ENCODE measurements at places on chromosomes 11 and 22.

DNA sequence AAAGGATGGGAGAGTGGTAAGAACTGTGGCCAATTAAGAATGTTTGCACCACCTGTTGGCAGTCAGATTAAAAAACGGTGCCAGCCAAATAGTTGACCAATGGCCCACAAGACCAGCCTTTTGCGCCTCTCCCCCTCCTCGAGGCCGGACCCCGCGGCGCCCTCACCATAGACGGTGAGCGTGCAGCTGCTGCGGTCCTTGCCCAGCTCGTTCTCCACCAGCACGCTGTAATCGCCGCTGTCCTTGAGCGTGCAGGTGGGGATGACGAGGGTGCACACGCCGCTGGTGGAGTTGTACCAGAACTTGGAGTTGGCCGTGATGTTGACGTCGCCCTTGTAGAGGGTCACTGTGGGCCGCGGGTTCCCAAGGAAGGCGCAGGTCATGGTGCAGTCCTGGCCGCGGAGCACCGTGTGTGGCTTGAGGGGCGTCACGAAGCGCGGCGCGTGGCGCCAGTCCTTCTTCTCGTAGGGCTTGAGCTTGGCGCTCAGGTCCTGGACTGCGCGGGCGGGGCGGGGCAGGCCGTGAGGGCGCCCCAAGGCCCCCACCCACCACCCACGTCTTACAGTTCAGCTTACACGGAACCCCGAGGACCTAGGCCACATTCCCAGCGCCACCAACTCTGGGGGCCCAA lies 7.2 kb downstream of the TMEM86A start:
- no peak for DNase-seq

DNA sequence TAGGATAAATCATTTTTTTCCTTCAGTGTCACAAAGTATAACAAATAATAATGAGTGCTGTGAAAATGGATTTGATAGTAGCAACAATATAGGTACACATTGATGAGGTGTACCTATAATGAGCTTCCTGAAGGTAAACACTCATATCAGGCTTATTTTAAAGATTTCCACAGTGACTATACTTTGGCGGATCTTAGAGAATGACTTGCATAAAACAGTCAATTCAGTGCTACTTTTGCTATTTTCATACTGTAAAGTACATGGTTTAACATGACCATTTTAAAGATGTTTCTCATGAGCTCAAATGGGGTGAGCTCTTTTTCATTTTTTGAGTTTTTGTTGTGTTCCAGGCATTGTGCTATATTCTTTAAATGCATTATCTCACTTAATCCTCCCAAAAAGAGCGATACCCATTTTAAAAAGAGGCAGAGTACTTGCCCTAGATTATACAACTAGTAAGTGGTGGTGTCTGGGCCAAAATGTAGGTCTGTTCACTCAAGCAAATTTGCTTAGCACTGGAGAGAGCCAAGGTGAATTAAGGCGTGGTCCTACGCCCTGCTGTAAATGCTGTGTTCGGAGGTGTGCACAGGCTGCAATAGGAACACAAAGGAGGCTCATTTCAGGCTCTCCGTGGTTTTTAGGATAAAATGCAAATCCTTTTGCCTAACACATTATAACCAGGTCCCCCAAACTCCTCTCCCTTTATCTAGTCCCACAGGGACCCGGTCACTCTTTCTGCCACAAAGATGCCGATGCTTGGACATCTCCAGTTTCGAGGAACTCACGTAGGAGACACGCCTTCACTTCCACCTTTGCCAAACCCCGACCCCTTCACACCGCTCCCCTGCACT lies 617 bp upstream of the ALKBH3 start:
- no peak for DNase-seq

DNA sequence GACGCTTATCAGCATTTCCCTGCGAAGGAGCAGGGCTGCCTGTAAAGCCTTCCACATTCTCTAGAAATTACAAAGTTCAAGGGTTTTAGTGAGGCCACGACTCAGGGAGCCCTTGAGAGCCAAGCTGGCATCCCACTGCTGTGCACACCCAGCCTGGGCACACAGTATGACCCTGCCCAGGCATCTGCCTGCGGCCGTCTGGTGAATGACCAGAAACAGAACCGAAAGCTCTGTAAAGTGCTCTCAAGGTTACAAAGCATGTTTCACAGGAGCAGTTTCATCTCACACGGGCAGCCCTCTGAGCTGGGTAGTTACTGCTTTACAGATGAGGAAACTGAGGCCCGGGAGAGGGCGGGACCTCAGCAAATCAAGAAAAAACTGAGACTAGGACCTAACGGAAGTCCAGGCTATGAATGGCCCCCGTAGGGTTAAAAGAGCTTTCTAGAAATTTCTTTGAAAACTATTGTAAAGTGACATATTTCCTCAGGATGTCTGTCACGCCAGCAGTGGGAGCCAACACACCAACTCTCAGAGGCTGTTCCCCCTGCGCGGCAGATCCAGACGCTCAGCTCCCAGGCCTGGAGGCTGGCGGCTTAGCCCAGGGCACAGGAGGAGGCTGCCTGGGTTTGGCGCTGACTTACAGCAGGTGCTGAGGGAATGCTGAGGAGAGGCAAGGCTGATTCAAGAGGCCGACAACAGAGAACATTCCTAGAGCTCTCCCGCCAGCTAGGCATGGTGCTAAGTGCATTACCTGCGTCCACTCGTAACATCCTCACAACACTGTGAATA lies 7.7 kb upstream of the TCF20 start:
- no peak for DNase-seq

GRCh38 chr11:118914178-118914918 lies 11.4 kb downstream of the BCL9L start:
- DNase-seq: no peak

DNA sequence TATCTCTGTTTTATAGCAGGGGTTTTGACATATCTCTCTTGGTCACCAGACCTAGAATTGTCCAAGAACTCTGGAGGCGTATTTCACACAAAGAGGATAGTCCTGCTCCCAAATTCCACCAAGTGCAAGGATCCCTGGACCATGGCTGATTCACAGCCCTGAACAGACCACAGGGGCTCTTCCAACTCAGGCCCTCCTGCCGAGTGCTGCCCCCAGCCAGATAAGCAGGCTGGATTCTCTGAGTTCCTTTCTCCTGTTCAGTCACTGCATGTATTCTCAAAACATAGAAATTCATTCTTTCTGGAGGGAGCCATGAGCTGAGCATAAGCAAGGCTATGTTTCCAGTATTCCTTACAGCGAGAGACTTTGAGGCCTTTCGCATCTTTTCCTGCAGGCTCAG lies 13.4 kb upstream of the PLEKHB1 start:
- DNase-seq: no peak

DNA sequence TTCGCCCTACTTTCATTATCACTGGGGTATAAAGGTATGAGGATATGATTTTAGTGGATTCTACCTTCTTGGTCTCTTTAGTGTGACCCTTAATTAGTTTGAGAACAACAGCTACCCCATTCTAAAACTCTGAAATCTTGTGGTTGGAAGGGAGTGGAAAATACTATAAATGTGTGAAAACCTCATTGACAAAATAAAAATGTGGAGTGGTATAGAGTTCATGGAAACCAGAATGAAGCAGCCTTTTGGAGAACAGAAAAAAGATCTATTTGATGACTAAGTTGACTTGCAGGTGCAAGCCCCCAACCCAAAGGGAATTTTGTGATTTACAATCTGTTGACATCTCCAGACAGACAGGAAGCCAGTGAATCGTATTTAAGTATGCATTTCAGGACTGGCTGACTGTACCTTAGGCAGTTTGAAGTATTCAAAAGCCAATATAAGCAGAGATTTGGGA lies 75.8 kb downstream of the GAS2 start:
- no peak for DNase-seq

GRCh38 chr22:30080805-30081204 lies 541 bp downstream of the HORMAD2 start:
- no peak for DNase-seq

GRCh38 chr11:120137611-120138521 lies at the start of gene TRIM29:
TSS of gene TRIM29 (minus strand) at chr11:120138113. CDS start at chr11:120138031, 82 bp downstream.
- no peak for DNase-seq

DNA sequence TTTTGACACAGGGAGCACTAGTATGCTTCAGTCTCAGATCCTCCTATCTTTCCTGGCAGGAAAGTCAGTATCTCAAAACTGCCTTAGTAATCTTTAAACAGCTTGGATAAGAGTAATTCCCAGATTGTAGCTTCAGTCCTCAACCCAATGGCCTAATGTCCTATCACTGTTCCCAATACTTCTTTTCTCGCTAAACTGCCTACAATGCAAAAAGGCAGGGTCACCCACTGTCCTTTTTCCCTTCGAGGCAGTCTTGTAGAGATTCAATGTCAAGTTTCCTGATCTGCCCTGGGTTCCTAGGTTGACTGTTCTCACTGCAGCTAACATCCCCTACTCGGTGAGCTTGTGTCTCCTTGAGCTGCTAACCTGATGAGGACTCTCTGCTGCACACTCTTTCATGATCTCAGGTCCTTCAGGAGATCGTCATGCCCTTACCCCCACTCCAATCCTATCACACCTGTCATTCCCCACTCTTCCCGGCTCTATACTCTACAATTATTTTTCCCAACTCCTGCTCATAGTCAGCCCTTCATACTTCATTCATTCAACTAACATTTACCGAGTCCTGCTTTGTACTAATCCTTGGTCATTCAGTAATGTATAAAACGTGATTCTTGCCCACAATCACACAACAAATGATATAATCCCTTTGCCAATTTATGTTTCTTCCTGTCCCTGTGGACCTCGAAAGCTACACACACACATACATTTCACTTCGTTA lies 904 bp downstream of the C2CD3 start:
- DNase-seq: no peak

GRCh38 chr22:30313527-30314363 lies 13.0 kb downstream of the TBC1D10A start:
- no peak for DNase-seq

DNA sequence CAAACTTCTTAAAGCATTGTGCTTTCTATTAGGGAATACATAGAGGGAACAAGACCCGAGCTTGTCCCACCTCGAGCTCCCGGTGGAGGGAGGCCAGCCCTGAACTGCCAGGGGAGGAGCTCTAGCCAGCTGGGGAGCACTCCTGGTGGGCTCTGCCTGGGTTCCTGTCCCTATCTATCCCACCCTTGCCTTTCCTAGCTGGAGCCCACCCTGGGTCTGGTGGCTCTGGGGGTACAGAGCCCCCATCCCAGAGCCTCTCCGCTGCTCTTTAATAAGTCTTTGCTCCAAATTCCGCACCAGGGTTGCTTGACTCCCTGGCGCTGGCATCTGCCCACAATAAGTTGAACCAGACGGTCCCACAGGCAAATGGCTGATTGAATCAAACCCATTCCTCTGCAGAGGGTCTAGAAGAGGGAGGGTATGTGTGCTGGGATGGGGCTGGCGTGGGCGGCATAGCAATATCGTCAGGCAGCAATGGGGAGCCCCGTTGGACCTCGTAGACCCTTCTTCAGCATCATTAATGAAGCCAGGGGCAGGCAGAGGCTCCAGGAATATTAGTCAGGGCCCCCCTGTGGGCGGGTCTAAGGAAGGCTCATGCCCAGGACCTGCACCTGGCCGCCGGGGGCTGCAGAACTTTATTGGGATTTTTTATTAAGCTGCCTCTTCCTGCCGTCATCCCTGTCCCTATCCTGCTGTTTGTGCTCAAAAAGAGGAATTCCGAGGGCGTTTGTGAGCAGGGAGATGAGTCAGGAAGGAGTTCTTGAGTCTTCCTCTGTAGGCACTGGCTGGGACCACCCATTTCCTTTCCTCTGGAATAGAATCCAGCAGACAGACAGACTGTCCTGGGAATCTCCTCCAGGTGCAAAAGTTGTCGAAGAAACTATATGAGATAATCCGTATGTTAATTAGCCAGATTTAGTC lies 38.5 kb upstream of the RIC3 start:
- DNase-seq: no peak

DNA sequence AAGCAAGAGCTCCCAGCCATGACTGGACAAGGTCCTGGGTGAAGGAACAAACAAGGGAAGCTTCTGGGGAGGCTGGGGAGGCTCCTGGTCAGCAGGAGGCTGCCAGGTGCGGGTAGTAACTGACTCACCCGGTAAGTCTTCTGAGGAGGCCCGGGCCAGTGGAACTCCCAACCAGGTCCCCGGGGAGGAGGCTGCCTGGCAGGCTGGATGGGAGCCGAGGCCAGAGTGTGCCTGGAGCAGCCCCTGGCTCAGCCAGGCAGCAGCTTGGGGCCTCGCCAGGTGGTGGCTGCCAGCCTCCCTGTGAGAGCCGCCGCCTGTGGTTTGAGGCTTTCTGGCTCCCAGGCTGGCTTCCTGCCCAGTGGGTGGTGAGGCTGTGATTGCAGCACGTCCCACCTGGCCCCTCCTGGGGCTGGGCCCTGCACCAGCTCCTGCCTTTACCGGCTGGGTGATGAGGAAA lies 46.2 kb downstream of the IGF2 start:
- DNase-seq: no peak

GRCh38 chr11:111006227-111006626 lies 239.3 kb upstream of the POU2AF2 start:
- DNase-seq: no peak

- DNase-seq: no peak
Measured at GRCh38 chr11:12176410-12176809, 66.0 kb downstream of the MICAL2 start.

- no peak for DNase-seq
Measured at GRCh38 chr22:38228873-38229740, 27.3 kb downstream of the MAFF start.

DNA sequence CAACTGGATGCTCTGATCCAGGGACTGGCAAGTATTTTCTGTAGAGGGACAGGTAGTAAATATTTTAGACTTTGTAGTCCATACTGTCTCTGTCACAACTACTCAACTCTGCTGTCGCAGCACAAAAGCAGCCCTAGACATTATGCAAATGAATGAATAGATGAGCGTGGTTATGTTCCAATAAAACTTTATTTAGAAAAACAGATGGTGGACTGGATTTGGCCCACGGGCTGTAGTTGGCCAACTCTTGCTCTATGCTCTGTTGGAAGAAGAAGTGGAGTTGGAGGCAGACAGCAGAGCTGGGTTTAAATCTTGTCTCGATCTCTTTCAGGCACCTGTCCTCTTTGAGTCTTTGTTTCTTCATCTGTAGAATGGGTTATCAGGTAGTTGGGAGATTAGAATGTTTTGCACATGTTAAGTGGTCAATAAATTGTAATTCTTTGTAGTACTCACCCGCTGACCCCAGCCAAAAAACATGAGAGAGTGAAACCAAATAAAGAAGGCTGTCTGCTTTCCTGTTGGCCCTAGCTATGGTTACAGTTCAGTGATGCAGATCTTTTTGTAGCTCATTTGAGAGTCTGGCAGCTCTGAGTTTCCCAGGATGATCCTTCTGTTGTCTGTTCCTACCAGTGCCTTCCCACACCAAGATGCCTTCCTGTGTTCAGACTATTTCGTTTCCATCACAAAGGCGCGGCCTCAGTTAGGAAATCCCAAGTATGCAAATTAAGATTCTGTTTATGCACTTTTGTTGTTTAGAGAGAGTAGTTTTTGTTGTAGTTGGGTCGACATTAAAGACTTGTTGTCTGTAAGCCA lies 198.1 kb upstream of the SEZ6L start:
- no peak for DNase-seq

DNA sequence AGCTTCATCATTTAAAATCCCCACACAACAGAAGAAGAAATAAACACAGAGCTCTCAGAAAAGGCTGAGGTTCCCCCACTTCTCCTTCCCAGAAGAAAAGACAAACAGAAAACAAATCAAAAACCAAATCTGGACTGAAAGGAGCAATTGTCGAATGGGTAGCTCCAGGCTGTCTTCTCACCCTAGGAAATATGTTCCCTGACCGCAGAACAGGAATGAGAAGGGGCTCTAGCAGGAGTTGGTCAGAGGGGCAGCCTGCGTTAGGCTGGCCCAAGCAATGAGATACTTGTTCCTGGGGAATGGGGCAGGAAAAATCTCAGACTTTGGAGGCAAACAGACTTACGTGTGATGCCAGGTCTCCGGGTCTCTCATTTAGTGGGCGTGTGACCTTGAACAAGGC lies 562.6 kb upstream of the CADM1 start:
- no peak for DNase-seq

GRCh38 chr22:31055635-31056159 lies 25.4 kb upstream of the SMTN start:
- no peak for DNase-seq
